Activated CD4-positive, alpha-beta T cell treated with anti-CD3 and anti-CD28 coated beads, Interleukin-2, amount 10 ng/mL, durations not matched to agents 7 days and 5 days (primary cell): ENCODE measurements at places on chromosomes 1 and 21. TPM values are rescaled to one million over a fixed set of nuclear protein-coding genes. Genes with fewer than 3 reads are reported as not detected.

Gene OR2L2
- 0.19 TPM for total RNA-seq

- DNase-seq, result no peak
These were observed 6.1 kb downstream of the SNAP47 start for GRCh38 chr1:227741166-227741870.

Gene TMEM53
- 3.5 TPM for total RNA-seq

GRCh38 chr1:59776960-59777852 lies 37.5 kb upstream of the HOOK1 start:
- DNase-seq, result no peak

- no peak for DNase-seq
These were observed 5.4 kb downstream of the GBP7 start for GRCh38 chr1:89170170-89171066.

- no peak for DNase-seq
These were observed 22.9 kb downstream of the DYRK1A start for GRCh38 chr21:37389456-37389855.

GRCh38 chr1:33366762-33367484 lies 46.0 kb upstream of the A3GALT2 start:
- no peak for DNase-seq

Gene ICOSLG
- 5.5 TPM for total RNA-seq

DNA sequence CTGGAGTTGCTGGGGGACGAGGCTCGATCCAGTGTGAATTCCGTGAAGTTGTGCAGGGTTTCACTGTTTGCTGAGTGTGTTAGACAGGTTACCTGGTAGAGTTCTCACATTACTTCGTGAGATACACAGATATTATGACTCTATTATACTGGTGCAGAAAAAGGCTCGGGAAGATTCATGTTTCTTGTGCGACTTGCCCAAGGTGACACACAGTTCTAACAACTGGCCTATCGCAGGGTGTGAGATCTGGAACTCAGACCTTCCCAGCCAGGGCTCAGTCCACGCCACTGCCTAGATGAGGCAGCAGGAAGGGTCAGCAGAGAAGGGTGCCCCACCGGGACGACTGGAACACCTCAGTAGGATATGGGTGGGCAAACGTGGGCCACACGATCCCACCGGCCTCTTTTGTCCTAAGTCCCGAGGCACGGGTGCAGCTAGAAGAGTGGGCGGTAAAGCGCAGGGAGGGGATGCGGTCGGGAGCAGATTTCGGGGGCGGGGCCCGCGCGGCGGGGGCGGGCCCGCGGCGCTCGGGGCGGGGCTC lies 296 bp upstream of the RNPEP start:
- DNase-seq, result peak; percentile 62

- no peak for DNase-seq
These were observed 246.8 kb upstream of the FMN2 start for GRCh38 chr1:239844833-239845232.

DNA sequence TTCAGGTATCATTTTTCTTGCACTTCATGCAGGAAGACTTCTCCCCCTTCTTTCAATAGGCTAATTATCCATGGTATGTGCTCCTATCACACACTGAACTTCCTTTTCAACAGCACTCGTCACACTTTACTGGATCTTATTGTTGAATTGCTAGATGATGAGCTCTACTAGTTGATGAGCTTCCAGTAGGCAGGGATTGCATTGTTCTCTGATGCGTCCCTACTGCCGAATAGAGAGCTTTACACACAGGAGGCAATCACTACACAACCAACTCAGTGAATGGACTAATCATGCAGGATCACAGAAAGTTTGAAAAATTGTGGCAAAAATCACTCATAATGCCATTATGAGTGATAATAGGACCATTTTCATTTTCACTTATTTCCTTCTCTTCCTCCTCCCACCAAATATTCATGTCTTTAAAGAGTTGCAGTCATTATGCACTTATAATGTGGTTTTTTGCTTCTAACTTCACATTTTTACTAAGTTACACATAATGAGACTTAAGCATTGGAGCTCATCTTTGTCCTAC lies 128.1 kb upstream of the ZNF648 start:
- no peak for DNase-seq

DNA sequence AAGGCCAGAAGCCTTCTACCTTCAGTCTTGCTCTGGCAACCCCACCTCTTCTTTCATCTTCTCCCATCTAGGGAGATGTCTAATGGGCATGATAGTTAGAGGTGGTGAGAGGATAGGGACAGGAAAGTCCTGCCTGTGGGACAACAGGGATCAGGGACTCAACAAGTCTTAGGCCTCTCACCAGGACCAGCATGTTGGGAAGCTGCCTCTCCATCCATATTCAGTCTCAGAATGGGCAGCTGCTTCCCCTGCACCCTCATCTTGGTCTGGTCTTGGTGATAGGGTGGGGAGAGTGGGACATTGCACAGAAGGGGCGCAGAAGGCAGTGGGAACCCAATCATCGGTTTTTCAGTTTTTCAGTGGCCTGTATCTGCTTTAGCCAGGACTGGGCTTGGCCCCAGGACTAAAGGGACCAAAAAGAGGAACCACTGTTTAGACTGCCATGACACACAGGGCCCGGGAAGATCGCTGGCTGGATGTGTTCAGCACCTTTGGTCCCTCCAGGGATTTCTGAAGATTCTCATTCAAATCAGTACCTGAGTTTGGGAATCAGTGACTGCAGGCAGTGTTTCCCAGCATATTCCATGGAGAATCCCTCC lies 12.7 kb downstream of the RHEX start:
- DNase-seq, result no peak

- DNase-seq, result no peak
These were observed 59.9 kb upstream of the PROX1 start for GRCh38 chr1:213927846-213928245.
